ENCODE measurements at places on chromosomes 2 and 18.

GRCh38 chr2:174090476-174090875 is 125.3 kb upstream of the SP3 start:
- DNase-seq, result no peak

- DNase-seq, result no peak
Measured at GRCh38 chr2:39632876-39633275, 32.8 kb upstream of the TMEM178A start.

DNA sequence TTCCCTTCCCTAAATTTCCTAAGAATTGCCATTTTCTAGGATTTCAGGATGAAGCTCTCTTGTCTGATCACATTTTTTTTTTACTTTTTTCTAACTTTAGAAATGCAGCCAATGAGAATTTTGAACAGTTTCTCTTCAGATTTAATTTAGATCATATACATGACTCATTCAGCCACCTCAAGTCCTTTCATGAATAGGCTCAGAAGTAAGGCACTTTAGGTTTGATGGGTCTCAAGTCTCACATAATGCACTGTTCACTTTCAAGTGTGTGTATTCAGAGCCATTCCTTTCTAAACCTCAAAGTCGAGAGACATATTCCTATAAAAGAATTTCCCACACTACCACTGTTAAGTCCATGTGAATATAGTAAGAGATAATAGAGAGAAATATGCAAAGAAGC is 614.1 kb upstream of the VRK2 start:
- no peak for DNase-seq

DNA sequence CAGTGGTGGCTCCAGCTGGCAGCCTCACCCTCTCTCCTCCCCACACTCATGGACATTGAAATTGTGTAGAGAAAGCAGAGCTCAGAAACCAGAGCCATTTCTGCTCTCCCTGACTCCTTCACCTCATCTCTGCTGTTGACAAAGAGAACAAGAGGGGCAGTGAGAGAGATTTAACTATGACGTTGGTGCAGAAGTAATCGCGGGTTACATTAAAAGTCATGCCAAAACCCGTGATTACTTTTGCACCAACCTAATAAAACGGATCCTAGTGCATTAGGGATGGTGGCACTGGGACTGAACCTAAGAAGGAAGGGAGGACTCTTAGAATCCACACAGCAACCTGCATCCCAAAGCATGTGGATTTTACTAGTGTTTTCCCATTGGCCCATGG is 113.3 kb upstream of the CDC42EP3 start:
- no peak for DNase-seq

DNA sequence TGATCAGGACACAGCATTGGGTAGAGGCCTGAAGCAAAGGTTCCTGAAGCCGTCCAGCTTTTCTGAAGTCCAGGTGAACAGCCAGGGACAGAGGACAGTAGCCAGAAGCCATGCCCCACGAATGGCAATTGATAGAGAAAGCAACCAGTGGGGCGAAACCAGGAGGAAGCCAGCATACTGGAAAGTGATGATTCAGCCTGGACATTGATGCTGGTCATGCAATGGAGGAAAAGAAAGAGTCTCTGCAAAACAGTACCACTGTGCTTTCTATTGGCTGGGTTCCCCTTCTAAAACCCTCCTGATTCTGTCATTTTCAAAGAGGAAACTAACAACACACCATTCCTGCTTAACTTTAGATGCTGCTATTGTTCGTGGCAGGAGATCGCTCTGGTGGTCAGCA is 221.4 kb upstream of the EPAS1 start:
- DNase-seq, result no peak

DNA sequence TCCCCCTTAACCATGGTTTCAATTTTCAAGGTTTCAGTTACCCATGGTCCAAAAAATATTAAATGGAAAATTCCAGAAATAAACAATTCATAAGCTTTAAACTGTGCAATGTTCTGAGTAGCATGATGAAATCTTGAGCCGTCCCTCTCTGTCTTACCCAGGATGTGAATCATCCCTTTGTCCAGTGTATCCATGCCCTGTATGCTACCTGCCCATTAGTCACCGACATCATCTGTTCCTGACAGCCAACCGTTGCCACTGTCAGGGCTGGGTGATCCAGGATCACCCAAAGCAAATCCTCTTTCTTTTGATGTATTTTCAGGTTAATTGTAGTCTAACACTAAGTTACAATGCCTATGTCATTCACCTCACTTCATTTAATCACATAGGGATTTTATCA is 15.7 kb upstream of the OLA1 start:
- DNase-seq, result no peak

- DNase-seq, result peak; percentile 88
Measured at GRCh38 chr2:217609952-217610351, 392.8 kb downstream of the TNS1 start.

DNA sequence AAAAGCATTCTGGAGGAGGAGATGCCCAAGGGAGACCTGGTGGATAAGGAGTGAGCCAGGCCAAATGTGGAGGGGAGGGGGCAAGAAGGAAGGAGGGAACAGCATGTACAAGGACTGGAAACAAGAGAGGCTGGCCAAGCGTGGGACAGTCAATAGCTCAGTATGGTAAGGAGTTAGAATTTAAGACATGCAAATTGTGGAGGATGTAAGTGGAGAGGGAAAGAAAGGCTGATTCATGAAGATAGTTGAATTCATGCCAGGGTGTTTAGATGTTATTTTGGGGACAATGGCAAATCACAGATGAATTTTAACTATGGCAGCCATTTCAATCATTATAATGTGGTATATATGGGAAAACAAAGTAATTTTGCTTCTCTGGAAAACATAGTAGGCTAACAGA is 462.3 kb downstream of the MEIS1 start:
- DNase-seq, result no peak

GRCh38 chr18:66727991-66728390 is 124.1 kb upstream of the CDH19 start:
- no peak for DNase-seq

DNA sequence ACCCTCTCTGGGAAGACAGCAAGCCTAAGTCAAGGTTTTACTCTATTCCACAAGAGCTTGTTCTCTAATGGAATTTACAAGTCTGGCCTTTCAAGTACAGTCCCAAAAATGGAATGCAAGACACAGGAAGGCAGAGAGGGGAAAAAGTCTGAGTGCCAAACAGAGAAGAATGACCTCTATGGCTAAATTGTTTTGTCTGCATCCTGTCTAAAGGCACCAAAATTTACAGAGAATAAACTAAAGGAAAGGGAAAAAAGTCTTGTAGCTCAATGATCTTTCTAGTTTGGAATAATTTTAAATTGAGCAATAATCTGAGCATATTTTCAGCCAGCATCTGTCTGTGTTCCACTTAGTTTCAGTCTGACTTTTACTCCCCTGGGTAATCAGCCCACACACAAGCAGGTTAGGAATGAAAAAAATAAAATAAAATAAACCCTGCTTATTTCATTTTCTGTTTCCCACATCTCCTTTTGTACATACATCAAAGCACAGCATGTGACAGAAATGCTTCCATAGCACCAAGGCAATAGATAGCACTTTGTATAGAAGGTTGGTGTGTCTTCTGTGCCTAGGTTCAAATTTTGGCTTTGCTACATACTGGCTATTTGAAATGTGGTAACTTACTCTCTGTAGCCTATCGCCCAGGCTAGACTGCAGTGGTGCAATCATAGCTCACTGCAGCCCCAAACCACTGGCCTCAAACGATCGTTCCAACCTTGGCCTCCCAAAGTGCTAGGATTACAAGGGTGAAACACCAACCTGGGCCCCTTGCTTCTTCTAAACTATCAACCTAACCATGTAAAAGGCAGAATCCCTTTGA is 105.1 kb downstream of the SLC8A1 start:
- DNase-seq, result no peak

DNA sequence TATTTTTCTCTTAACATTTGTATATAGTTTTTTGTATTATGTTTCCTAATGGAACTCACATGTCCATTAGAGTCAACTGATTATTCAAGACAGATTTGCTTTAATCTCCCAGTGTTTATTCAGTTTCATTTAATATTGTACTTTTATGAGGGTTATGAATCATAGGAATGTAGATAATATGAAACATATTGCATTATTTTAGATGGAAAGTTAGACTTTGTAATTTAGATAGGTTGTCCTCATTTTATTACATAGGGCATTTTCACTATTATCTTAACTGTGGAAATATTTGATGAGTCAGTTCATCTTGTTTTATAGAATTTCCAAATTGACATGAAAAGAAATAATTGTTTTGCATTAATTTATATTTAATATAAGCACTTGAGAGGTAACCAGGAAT is 240.8 kb downstream of the PLCL1 start:
- no peak for DNase-seq

- no peak for DNase-seq
Measured at GRCh38 chr18:35949090-35949489, 23.4 kb upstream of the RMP24 start.

DNA sequence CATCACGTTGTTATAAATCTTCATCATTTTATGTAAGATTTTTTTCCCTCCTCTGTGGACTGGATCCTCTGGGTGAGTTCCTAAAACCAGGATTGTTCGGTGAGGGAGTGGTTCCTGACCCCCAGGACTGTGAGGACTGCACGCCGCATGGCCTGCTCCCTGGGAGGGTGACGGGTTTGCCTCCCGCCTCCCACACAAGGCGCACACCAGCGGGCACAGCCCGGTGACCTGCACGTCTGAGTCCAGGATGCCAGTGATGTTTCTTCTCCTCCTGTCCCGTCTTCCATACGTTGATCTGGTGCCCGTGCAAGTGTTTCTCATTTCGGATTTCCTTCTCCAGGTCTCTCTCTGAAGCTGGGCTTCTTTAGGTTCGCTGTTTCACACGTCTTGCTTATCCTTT is 27.1 kb downstream of the CTDP1 start:
- DNase-seq, result no peak

DNA sequence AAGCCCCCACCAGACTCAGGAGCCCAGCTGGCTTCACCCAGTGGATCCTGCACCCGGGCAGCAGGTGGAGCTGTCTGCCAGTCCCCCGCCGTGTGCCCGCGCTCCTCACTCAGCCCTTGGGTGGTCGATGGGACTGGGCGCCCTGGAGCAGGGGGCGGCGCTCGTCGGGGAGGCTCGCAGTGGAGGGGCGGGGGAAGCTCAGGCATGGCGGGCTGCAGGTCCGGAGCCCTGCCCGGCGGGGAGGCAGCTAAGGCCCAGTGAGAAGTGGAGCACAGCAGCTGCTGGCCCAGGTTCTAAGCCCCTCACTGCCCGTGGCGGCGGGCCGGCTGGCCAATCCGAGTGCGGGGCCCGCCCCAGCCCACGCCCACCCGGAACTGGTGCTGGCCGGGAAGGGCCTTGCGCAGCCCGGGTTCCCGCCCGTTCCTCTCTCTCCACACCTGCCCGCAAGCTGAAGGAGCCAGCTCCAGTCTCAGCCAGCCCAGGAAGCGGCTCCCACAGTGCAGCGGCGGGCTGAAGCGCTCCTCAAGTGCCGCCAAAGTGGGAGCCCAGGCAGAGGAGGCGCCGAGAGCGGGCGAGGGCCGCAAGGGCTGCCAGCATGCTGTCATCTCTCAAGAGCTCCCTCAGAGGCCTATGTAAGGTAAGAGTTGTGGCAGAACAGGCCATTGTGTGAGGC is 1307.8 kb upstream of the TMEFF2 start:
- no peak for DNase-seq

DNA sequence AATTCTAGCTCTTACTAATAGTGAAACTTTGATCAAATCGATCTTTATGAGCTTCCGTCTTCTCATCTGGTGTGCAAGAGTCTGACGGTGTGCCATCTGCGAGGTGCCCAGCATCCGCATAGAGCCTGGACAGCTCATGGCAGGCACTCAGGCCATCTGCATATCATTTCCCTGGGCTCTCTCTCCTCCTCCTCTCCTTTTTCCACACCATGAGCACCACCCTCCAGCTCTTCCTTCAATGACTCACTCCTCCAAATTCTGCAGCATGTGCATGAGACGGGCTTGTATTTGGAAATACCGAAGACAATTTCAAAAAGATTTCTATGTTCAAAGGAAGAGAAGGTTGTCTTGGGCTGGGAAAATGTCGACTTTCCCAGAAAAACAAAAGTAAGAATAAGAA is 161.1 kb downstream of the CCBE1 start:
- no peak for DNase-seq

DNA sequence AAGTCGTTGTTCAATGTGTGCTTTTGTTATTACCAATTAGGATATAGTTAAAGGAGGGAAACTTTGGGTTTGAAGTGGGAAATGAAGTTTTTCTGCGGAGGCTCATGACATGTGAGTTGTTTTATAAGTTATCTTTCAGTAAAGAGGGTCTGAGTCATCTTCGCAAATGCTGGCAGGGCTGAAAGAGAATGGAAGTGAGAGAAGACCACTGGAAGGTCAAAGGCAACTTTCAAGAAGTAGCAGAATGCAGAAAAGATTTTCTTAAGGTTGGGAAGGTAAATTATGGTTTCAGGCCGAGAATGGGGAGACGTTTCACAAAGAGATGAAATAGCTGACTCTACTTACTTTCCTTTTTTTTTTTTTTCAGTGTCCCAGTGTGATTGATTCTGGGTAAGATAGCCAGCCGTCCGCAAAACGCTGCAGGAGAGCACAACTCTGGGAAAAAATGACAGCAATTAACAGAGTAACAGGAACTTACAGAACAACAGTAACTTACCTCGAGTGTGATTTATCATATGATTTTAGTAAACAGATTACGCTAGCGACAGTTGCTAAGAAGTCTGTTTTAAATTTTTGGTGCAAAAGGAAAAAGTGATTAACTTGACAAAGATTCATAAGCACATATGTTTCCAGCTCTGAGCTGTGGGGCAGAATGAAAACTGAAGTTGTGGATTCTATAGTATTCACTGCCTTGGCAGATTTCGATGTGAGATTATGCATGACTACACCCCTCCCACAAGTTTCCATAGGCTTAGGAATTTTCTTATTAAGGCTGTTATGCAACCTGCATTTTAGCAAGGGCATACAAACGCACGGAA is 46.8 kb upstream of the ACTR3 start:
- no peak for DNase-seq

DNA sequence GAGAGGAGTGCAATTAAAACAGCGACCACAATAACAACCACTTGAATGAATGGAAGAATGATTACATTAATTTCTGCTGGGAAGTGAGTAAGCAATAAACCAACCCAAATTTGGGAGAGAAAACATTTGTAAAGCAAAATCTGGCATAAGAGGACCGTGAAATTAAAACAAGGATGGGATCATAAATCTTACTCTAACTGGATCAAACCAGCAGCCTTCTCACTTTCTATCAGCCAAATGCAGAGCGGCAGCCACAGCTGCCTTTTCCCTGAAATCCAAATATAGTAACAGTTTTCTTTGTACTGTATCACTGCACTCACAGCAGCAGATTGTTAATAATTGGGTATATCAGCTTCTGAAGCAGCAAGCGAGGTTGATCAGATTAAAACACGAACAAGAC is 245.2 kb upstream of the REG3G start:
- no peak for DNase-seq

GRCh38 chr2:238875101-238875470 is 27.2 kb downstream of the TWIST2 start:
- DNase-seq, result no peak

DNA sequence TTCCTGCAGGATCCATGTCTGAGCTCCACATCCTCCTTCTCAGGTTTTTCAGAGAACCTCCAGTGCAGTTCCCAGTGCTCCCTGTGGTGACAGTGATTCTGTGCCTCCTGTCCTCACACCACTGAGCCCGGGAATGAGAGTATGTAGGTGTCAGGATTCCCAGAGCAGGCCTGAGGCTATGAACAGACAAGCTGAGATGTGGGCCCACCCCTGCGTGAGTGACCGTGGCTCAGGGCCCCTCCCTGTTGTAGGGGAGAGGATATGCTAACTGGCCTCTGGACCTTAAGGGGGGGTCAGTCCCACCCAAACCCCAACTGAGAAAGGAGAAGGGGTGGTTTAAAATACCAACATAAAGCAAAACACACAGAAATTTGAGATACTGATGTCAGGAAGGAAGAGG is 104.8 kb upstream of the RAB12 start:
- no peak for DNase-seq
